ENCODE measurements at places on chromosomes 2 and 18.

DNA sequence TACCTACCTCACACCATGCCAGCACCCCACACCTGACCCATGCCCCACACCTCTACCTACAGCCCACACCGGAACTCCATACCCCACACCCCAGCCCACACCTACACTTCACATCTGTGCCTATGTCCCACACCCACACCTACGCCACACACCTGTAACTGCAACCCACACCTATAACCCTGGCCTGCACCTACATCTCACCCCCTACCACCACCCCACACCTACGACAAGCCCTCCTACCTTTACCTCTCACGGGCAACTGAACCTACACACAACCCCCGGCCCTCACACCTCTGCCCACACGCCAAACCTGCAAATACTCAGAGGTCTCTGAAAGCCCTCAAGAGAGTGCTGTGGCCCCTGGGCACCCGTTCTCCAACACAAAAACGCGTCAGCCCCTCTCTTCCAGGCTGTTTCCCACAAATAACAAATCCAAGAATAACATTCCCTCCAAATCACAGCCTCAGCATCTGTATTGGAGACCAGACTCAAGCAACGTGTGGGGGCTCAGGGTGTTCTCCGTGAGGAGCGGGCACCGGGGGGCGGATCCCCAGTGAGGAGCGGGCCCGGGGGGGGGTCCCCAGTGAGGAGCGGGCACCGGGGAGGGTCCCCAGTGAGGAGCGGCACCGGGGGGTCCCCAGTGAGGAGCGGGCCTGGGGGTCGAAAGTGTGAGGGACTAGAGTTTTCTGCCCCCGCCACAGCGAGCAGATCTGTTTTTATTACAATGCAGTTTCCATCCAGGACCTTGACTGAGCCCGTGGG is 33.4 kb downstream of the SLC66A2 start:
- no peak for DNase-seq

DNA sequence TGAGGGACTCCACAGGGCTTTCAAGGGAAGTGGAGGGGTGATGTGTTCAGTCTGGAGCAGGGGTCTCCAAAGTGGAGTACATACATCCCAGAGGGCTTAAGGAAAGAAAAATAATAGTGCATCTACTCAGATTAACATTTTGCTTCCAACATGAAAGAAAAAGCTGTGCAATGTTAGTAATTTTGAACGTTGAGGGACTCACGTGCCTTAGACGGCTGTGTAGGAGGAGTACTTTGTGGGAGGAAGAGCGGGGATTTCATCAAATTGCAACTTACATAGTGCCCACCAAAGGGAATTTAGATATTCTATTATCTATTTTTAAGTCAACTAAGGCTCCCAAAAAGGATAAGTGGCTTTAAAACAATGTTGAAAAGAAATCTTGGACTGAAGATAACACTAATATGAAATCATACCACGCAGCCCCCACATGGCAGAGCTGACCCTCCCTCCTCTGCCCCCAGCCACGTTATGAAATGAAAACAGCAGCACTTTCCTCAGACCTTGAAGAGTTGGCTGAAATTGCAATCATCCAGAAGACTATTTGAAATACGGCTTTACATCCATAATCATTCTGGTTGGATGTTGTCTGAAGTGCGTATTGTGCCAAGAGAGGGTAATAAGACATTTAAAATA is 42.9 kb downstream of the MEX3C start:
- DNase-seq = no peak

DNA sequence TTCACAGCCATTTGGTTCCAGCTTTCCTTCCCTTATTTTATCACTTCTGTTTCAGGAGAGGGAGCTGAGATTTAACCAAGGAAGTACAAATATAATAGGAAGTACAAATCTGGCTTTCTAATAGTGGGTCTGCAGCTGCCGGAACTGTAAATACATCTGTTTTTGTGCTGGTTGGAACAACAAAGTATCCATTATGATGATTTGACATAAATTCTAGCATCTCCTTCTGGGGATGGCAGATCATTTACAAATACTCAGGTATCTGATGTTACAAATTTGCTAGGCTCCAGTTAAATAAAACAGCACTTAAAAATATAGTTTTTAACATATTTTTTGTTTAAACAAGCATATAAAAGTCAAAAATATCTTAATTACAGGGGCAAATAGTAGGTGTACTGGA is 131.3 kb upstream of the SMIM21 start:
- no peak for DNase-seq

GRCh38 chr2:55965966-55966365 is 42.4 kb upstream of the EFEMP1 start:
- no peak for DNase-seq
